Kidney epithelial cell (primary cell): ENCODE measurements at places on chromosomes 1 and 21. TPM values are rescaled to one million over a fixed set of nuclear protein-coding genes. Genes with fewer than 3 reads are reported as not detected.

Gene GRIK3
- under 0.01 TPM in 2 replicates for total RNA-seq

Gene DYRK3
- 14.8 and 17.9 TPM in 2 replicates for total RNA-seq

Gene TDRD10
- total RNA-seq = not detected in 2 replicates

Gene LIPI
- not detected in 2 replicates for total RNA-seq

Gene OR2L3
- 0.08 TPM in 1 of 2 replicates, not detected in the other for total RNA-seq

Gene ABCA4
- not detected in 2 replicates for total RNA-seq

Gene FAM177B
- not detected in 2 replicates for total RNA-seq

Gene GCLM
- total RNA-seq = 9.6 and 11.2 TPM in 2 replicates

DNA sequence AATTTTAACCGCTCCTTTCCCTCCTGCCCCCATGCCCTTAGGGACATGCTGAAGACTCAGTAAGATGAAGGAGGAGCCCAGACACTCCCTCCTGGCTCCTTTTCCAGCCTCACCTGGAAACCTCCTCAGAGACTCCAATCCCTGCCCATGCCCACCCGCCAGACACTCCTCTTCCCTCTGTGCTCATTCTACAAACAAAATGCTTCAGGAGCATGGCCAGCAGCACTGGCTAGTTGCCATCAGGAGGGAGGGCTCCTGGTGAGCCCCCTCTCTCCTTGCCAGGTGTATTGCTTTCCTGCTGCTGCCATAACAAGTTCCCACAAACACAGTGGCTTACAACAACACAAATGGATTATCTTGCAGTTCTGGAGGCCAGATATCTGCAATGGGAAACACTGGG is 126.1 kb downstream of the PSMG1 start:
- no peak for DNase-seq

- no peak for DNase-seq
These were observed 49.6 kb downstream of the SLC66A1 start for GRCh38 chr1:19361611-19362147.

GRCh38 chr1:15444468-15445389 is 6.5 kb downstream of the CTRC start:
- no peak for DNase-seq

DNA sequence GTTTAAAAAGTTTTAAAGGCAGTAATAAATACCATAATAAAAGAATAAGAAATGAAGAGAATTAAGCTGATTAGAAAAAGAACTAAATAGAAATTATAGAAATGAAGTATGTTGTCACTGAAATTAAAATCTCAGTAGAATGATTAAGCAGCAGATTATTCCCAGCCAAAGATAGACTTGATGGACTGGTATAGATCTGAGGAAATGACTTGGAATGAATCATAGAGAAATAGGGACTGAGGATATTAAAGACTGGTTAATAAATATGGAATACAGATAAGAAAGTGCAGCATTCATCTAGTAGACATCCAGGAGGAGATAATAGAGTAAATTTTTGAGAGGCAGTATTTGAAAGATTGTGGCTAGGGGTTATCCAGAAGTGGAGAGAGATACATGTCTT is 28.7 kb downstream of the MARK1 start:
- no peak for DNase-seq

- no peak for DNase-seq
These were observed 844.1 kb downstream of the LTN1 start for GRCh38 chr21:28148400-28149064.

DNA sequence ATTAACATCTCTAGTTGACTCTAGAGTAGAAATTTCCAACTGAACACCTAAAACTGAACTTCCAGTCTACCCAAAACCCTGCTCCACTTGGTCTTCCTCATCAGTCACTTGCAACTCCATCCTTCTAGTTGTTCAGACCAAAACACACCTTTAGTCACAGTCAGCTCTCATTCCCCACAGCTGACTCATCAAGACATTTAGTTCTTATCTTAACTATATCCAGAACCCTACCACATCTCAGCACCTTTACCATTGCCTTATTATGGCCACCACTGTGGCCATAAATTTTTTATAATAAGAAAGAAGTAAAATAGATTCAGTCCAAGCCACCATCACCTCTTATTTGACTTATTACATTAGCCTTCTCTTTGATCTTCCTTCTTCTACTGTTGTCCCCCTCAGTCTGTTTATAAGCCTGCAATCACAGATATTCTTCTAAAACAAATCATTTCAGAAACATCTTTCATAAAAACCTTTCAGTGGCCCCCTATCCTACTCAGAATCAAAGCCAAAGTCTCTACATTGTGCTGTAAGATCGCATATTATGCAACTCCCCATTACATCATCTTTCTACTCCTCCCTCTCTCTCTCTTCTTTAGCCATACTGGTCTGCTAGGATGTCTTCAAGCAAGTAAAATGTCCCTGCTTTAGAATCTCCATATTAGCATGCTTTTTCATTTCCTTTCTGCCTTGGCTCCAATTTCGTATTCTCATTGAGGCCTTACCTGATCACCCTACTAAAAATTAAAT is 275.9 kb downstream of the LRRC40 start:
- no peak for DNase-seq

GRCh38 chr1:68918563-68918962 is 421.7 kb upstream of the DEPDC1 start:
- peak; percentile 10 for DNase-seq

DNA sequence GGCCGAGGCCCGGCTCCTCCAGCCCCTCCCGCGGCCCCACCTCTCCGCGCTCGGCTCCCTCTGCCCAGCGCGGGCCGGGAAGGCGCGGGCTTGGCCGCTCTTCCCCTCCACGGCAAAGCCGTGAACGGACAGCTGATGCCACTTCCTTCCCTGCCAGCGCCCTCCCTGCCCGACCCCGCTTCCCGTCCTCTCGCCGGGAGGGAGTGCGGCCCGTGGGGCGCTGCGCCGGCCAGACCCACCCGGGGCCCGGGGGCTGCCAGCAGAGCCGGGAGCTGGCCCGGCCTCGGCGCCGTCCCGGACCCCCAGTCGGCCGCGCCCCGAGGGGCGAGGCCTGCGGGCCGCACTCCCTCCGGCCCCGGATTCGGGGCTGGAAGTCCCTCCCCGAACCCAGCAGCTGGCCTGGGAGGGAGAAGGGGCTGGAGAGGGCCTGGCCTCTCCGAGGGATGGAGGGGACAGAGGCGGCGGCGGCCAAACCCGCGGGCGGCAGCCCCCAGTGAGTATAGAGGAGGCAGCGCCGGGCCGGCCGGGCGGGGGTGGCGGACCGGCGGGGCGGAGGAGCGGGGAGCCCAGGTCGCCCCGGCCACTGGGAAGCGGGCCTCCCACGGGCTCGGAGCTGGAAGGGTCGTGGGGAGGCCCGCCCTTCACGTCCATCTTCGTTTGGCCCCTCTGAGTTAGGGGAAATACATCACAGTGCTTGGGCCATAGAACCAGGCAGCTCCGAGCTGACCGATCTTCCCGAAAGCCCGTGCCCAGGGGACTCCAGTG is at the start of gene KIAA1614:
KIAA1614 (plus strand) TSS at position 97 of the 765 bp plus-strand sequence; CDS start at position 444, 347 bp downstream.
- DNase-seq = no peak

- DNase-seq = no peak
These were observed 18.2 kb upstream of the NUF2 start for GRCh38 chr1:163303561-163303960.

DNA sequence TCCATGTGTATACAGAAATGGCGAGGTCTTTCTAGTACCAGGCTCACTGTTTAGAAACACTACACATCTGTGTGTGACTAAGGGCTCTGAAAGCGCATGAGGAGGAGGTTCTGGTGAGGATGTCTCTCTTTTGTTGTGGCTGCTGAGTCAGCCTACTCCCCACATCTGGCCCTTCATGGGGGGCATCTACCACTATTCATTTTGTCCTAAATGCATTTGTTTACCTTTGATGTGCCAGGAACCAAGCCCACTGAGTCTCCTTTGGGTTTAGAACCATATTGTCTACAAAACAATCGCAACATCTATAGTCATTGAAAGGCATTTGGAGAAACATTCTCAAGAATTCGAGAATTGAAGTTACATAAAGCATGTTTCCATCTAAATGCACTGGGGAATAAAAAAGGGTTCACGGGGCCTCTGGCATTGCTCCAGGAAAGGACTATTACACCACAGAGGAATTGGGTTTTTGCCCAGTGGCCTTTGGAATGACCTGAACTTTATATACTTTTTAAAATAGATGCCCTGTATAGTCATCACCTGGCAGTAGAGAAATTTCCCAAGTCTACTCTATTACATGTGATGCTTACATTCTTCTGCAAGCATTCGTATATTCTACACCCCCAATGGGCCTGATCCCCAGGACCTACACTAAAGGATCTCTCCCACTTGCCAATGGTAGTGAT is 35.1 kb upstream of the ADORA3 start:
- no peak for DNase-seq

DNA sequence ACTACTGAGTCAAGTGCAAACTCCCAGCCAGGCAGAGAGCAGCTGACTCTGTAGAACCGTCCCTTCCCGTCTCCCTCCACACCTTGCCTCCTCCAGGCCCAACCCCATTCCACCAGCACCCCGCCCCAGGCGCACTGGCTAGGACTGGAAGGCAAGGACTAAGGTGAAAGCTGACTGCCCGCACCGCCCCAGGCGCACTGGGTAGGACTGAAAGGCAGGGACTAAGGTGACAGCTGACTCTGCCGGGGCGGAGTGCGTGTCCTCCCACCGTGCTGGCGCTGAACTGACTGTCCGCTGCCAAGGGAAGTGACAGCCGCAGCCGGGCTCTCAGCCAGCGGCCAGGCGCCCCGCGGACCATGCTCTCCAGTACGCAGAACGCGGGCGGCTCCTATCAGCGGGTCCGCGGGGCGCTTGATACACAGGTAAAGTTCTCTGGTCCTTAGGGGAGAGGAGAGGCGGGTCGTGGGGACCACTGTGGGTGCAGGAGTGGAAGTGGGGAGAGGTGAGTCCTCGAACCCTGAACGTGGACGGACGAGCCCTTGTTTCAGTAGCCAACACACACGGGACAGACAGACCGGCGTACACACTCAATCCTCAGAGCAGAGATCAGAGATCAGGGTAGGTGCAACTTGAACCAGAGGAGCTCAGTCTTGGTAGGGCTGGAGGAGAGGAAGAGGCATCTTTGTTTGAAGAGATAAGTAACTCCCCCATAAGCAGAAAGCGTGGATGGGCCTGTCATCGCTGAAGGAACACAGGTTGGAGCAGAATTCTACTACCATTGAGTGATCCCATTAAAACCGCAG is 58.0 kb downstream of the RBM11 start:
- no peak for DNase-seq

- no peak for DNase-seq
These were observed 33.3 kb downstream of the PCP4 start for GRCh38 chr21:39900491-39900890.

GRCh38 chr1:153509729-153510354 is 25.9 kb downstream of the S100A6 start:
- DNase-seq = no peak

DNA sequence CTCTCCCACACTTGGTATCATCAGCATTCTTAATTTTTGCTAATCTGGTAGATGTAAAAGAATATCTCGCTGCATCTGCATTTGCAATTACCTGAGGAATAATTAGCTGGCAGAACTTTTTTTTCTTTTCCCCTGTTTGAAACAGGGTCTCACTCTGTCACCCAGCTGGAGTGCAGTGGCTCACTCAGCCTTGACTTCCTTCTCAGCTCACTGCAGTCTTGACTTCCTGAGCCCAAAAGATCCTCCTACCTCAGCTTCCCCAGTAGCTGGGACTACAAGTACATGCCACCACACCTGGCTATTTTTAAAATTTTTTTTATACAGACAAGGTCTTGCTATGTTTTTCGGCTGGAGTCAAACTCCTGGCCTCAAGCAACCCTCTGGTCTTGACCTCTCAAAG is 35.4 kb upstream of the ENAH start:
- no peak for DNase-seq

DNA sequence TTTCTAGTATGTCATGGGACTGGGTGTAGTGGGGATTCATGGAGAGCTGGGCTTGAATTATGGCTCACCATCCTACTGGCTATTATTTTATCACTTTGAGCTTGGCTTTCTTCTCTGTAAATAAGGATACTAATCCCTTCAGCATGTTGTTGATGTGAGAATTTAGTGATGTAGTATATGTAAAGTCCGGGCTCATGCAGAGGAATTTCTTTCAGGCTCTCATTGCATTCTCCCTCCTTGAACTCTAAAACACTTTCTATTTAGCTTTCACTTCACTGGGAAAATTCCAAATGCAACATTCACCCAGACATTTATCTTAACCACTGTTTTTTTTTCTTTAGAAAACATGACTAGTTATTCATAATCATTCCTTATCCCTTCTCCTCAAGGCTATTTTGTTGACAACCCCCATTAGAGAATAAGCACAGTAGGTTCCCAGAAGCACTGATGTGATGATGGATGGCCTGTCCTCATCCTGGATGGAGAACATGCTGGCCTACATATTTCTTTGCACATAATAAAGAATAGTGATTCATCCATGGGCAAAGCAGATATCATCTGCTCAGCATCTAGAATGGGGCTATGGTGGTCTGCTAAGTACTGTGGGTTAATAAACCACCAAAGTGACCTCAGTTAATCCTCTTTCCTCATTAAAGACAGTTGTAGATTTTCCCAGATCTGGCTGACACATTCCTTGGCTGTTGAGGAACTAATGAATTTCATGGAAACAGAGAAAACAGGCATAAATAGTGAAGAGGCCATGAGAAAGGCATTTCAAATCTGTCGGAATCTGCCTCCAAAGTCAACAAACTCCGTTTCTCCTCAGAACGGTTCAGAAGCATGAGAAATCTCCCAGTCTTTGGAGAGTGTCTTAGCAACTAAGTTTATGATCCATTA is 68.0 kb upstream of the CYP2J2 start:
- peak; percentile 12 for DNase-seq

DNA sequence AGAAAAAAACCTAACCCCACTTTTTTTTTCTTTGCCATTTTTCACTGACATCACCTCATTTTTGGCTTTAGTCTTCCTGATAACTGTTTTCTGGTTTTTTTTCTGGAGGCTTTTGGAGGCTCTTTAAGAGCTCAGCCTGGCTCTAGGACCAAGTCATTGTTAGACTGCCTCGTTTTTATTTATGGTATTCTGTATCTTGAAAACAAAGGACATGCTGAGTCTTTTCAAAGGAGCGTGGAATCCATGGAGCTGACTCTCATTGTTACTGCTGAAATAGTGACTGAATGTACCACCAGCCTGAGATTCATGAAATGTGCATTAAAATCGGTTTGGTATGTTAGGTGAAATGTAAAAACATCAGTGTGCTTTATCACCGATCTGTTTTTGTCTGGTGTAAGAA is 28.0 kb downstream of the RASAL2 start:
- no peak for DNase-seq

GRCh38 chr1:22064751-22065402 is 12.4 kb downstream of the CDC42 start:
- no peak for DNase-seq
